ENCODE measurements at places on chromosomes 13 and 19.

DNA sequence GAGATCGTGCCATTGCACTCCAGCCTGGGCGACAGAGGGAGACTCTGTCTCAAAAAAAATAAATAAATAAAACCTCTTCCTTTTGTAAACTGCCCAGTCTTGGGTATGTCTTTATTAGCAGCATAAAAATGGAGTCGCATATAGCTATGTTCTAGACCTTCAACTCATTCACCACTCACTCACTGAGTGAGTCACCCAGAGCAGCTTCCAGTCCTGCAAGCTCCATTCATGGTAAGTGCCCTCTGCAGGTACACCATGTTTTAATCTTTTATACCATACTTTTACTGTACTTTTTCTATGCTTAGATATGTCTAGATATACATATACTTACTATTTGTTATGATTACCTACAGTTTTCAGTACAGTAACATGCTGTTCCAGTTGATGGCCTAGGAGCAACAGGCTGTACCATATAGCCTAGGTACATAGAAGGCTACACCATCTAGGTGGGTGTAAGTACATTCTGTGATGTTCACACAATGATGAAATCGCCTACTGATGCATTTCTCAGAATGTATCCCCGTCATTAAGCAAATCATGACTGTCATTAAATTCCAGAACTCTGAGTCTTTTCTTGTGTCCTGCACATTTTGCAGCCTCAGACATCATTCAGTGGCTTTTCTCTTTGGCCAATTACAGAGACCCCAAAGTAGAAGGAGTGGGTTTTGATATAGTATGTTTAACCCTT, 13.7 kb upstream of the FARP1 start:
- no peak for DNase-seq

GRCh38 chr13:67119481-67119894, 110.6 kb downstream of the PCDH9 start:
- DNase-seq, result no peak

DNA sequence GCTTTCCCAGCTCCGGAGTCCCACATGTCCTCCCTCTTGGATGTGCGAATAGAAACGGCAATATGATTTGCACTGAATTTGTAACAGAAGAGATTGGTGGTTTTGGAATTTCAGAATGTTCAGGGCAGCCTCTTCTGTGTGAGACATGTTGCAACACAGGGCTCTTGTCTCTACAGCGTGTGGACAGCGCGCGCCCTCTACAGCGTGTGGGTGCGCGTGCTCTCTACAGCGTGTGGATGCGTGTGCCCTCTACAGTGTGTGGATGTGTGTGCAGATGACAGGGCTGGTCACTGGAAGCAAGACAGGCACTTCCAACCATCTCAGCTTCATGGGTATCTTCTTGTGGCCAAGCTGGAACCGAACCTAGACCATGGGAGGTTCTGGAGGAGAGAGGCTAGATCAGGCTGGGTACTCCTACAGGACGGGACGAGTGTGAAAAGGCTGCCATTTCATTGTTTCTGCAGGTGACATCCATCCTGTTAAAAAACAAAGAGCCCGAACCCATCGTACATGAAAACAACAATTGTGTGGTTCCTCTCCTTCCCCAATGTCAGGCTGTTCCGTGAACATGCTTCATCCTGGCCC, 78.4 kb downstream of the TEX29 start:
- DNase-seq, result no peak

- no peak for DNase-seq
Measured at GRCh38 chr13:71378961-71379905, 487.8 kb downstream of the DACH1 start.

DNA sequence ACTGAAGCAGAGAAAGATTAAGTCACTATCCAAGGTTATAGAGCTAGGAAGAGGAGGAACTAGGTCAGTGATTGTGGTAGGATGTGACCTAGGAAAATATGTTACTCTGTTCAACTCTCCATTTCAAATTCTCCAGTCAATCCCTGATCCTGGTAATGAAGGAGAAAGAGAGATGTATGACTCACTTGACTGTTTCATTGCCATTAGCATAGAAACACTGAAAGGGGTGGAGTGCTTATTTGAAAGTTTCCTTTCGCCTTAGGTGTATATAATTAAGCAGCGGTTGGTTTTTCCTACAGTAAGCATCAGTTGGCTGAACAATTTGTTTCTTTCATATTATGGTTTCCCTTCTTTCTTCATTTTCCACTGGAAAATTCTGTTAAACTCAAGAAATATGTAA, 198.1 kb upstream of the CSNK1A1L start:
- DNase-seq, result no peak

GRCh38 chr13:26708007-26708297, 52.6 kb downstream of the GPR12 start:
- DNase-seq, result no peak
